Stimulated activated CD8-positive, alpha-beta memory T cell treated with anti-CD3 and anti-CD28 coated beads, Interleukin-7, amount 100 ng/mL, for 1 hour (primary cell): ENCODE measurements at places on chromosomes 7 and 10.

DNA sequence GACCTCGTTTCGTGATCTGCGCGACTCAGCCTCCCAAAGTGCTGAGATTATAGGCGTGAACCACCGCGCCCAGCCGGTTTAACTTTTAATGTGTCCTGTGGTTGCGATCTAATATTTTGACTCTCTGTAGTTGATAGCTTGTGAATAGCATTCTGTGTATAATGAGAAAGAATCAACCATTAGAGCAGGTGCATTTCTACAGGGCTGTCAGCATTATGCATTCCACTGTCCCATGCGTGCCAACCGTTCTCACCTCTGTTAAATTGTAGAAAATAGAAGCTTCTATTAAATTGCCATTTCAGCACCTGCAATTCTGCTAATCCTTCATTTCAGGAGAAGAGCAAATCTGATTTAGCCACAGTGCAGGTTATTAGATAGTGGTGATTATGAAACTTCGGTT, 61.7 kb downstream of the VIM start:
- DNase-seq, result no peak

DNA sequence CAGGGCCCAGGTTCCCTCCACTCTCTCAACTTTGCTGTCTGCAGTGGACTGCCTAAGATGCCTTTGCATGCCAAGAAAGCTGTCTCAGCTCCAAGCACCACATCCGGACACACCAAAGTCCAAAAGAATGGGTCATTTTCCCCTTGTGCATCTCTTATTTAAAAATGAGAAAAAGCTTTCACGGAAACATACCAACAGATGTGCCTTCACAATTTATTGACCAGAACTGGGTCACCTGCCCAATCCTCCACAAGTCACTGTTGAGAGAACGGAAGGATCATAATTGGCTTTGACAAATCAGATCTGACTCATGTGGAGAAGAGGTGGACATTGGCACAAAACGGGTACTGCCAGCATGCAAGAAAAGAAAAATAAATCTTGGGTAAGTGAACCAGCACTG, 258.3 kb downstream of the SNX13 start:
- no peak for DNase-seq

GRCh38 chr7:106444068-106444655, 159.4 kb upstream of the NAMPT start:
- no peak for DNase-seq

GRCh38 chr7:34718867-34719266, 60.8 kb downstream of the NPSR1 start:
- DNase-seq, result no peak

GRCh38 chr7:22725585-22725984, 1.4 kb upstream of the IL6 start:
- DNase-seq, result no peak

- DNase-seq, result no peak
These were observed 47.7 kb upstream of the ZNF92 start for GRCh38 chr7:65325793-65326432.

GRCh38 chr10:97050205-97050745, 135.5 kb downstream of the SLIT1 start:
- DNase-seq, result no peak

GRCh38 chr10:69295027-69295636, 16.8 kb downstream of the HK1 start:
- DNase-seq, result no peak

DNA sequence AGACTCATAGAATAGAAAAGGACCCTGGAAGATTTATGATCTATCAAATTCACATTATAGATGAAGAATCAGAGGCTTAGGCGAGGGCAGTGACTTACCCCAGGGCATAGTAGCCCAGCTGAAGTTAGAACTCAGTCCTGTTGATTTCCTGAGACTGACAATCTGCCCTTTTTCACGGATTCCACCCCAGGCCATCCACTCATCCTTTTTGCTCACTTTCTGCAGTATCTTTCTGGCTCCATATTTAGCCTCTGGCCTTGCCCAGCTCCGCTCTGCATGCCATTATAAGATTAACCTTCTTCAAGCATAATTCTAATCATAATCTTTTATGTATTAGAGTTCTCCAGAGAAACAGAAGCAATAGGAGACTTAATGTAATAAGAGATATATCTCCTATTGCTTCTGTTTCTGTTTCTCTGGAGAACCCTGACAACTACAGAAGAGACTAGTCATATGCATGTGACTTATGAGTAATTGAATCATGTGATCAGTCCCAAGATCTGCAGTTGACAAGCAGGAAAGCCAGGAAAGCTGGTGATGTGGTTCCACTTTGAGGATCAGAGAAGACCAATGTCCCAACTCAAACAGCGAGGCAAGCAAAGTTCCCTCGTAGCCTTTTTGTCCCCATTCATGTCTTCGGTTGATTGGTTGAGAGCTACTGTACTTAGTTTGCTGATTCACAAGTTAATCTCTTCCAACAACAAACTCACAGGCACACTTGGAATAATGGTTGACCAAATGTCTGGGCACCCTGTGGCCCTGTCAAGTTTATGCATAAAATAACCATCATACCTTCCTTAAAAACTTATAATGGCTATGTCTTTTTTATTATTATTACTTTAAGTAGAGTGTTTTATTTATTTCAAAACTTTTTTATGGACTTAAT, 412.1 kb downstream of the SUGCT start:
- DNase-seq, result no peak

GRCh38 chr7:84948634-84949033, 238.2 kb downstream of the SEMA3D start:
- DNase-seq, result no peak

DNA sequence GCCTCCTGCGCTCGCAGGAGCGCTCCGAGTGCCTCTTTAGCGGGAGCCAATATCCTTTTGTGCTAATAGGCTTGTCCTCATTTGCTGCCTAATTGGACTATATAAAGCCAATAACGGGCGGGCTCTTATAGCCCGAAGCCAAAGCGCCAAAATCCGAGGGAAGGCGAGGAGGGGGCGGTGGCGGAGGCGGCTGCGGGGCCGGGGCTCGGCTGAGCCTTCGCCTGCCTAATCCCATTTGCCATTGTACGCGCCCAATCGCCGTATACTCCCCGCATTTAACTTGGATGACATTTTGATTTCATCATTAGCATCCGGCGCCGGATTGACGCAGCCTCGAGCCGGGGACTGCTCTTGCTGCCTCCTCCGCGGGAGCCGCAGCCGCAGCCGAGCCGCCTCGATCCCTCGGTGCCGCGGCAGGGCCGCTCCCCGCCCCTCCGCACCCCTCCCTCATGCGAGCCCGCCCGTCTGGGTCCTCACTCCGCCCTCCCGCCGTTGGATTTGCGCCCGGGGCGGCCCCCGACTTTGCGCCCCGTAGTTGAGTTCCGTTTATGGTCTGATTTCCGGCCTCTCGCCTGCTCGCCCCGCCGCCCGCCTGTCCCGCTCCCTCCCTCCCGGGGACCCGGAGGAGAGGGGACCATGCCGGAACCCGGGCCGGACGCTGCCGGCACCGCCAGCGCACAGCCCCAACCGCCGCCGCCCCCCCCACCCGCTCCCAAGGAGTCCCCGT, at the start of gene HMX3:
TSS of gene HMX3 (plus strand) at position 556 of the 727 bp plus-strand sequence. CDS start at position 637, 81 bp downstream.
- DNase-seq, result no peak

- DNase-seq, result no peak
These were observed 201.1 kb upstream of the HDAC9 start for GRCh38 chr7:18294411-18294810.

- DNase-seq, result no peak
These were observed 44.5 kb upstream of the ACBD5 start for GRCh38 chr10:27285093-27285492.

DNA sequence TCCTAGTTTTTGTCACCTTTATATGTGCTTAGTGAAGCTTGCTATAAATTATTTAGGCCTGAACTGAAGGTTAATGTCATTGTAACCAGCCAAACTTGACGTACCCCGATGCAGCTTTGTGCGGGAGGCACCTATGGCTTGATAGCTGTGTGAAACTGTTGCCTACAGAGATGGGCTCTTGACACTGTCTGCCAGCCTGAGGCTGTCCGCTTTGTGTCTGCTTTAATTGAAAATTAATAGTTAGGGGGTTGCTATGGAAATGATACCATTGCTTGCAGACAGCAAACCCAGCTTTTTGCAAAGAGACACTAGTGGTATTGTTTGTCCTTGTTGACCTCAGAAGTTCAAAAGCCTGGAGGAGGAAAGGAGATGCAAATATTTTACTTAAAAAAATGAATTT, 2.1 kb upstream of the FOXP2 start:
- DNase-seq, result no peak

GRCh38 chr10:91665842-91666241, 33.0 kb upstream of the PPP1R3C start:
- DNase-seq, result no peak
